Heart left ventricle (tissue), 16 donors: ENCODE measurements at places on chromosomes 11 and 22. TPM values are rescaled to one million over a fixed set of nuclear protein-coding genes. Genes with fewer than 3 reads are reported as not detected.

PTH gene
- not detected for polyA plus RNA-seq

POU2AF3 gene
- 0.57 TPM for polyA plus RNA-seq

HTR3B gene
- not detected for polyA plus RNA-seq

RFPL1 gene
- not detected for polyA plus RNA-seq

KDM4E gene
- not detected for polyA plus RNA-seq

SPTY2D1 gene
- 9.1 TPM for polyA plus RNA-seq
